ENCODE measurements at places on chromosomes 5 and 9. TPM values are rescaled to one million over a fixed set of nuclear protein-coding genes. Genes with fewer than 3 reads are reported as not detected.

Gene ADAMTS16
- polyA plus RNA-seq: 7.4 TPM

Gene SLC45A2
- polyA plus RNA-seq: 0.12 TPM

Gene OTULINL
- 6.8 TPM for polyA plus RNA-seq

Gene PTGER4
- polyA plus RNA-seq: 12.6 TPM

Gene GFPT2
- 10.5 TPM for polyA plus RNA-seq

Gene C5orf52
- polyA plus RNA-seq: not detected

Gene CAMK2A
- 64.2 TPM for polyA plus RNA-seq

Gene ARSI
- 5.4 TPM for polyA plus RNA-seq

Gene RNF183
- polyA plus RNA-seq: 0.18 TPM

Gene PCDHGC3
- polyA plus RNA-seq: 120 TPM

Gene SLC25A2
- not detected for polyA plus RNA-seq

Gene CDH9
- not detected for polyA plus RNA-seq

Gene ROPN1L
- polyA plus RNA-seq: not detected

Gene DMRT3
- polyA plus RNA-seq: 1.4 TPM

Gene SOWAHA
- polyA plus RNA-seq: 0.14 TPM

Gene LCN10
- 6.5 TPM for polyA plus RNA-seq

Gene LCN15
- polyA plus RNA-seq: 0.95 TPM

Gene SPINK13
- 0.23 TPM for polyA plus RNA-seq

Data from muscle of back (tissue), 13 donors.